Spleen (tissue), 13 donors: ENCODE measurements at places on chromosomes 16 and 17. TPM values are rescaled to one million over a fixed set of nuclear protein-coding genes. Genes with fewer than 3 reads are reported as not detected.

DNA sequence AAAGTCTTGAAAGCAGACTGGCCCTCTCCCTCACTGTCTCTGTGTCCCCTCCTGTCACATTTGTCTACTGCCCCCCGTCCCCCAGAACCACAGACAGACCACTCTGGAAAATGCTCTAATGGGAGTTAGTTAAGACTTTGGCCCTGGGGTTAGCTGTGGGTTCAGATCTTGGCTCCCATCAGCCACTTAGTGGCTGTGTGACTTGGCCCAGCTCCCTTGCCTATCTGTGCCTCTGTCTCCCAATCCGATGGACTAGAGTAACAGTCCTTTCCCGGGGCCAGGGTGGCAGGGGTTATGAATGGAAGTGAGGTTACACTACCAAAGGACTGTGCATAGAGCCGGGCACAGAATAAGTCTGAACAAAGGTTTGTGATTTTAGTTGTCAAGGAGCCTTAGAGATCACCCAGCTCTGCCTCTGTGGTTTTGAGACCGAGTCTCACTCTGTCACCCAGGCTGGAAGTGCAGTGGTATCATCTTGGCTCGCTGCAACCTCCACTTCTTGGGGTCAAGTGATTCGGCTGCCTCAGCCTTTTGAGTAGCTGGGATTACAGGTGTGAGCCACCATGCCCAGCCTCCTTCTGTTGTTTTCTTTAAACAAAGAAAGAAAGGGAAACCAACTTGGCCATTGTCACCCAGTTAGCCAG is 23.7 kb downstream of the PPL start:
- no peaks in the 10 kb centered on the region for H3K27me3 ChIP-seq
- no peaks in the 10 kb centered on the region for H3K4me1 ChIP-seq
- no peaks in the 10 kb centered on the region for H3K36me3 ChIP-seq
- no peak overlapping the region for H3K27ac ChIP-seq

DNA sequence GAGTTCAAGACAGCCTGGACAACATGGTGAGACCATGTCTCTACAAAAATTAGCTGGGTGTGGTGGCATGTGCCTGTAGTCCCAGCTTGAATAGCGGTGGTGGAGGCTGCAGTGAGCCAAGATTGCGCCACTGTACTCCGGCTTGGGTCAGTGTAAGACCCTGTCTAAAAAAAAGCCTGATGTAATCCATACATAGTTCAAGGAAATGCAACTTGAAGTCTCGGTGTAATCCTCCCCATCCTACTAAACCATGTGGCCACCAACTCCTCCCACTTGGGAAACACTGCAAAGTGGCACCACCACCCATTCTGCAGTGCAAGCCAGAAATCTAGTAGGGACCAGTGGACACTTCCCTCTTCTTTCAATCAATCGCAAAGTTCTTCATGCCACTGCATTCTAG is 5.4 kb upstream of the KPNB1 start:
- no peak overlapping the region for H3K27ac ChIP-seq
- no peak overlapping the region for H3K4me3 ChIP-seq
- peaks cover 42% of the 10 kb centered on the region for H3K4me1 ChIP-seq
- no peaks in the 10 kb centered on the region for H3K27me3 ChIP-seq

Gene DBNDD1
- 2.7 TPM for total RNA-seq

DNA sequence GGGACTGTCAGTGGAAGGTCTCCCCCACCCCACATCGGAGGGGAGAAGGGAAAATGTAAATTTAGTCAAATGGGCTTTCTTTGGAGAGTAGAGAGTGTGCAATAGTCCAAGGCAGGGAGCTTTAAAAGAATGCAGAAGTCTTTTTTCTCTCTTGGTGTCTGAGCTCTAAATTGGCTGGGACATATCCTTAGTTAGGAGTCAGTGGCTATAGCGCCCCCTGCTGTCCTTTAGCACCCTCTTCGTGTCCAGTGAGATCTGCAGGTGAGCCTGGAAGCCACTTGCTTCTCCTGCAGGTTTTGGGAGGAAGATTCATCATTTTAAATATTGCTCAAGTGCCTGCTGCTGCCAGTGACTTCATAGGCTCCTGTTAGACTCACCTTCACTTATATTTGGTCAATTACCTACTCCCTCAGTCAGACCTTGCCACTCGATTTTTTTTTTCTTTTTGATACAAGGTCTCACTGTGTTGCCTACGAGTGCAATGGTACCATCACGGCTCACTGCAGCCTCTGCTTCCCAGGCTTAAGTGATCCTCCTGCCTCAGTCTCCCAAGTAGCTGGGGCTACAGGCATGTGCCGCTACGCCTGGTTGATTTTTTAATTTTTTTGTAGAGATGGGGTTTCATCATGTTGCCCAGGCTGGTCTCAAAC is 174.8 kb downstream of the PRKCB start:
- peak overlapping the region; percentile 49 for H3K27ac ChIP-seq
- peaks cover 53% of the 10 kb centered on the region for H3K4me1 ChIP-seq
- no peak overlapping the region for H3K4me3 ChIP-seq
- DNase-seq = peak; percentile 93
- H3K27me3 ChIP-seq = no peaks in the 10 kb centered on the region

DNA sequence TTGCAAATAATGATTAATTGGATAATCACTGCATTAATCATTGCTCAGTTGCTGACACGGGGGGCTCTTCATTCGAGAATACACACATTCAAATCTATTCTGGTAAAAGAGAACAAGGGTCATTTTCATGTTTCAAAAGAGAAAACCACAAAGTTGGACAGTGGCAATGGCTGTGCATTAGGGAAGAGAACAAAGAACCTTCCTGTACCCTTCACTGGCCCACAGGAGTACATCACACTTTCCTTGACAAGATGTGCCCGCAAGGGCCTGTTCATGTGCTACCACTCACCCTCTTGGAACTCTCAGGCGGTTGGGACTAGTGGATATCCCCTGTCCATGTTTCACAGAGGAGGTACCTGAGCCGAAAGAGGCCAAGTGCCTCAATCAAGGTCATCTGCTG is 223.2 kb downstream of the ZFHX3 start:
- H3K36me3 ChIP-seq = peaks cover 9% of the 10 kb centered on the region
- no peaks in the 10 kb centered on the region for H3K4me1 ChIP-seq
- H3K27me3 ChIP-seq = no peaks in the 10 kb centered on the region
- H3K27ac ChIP-seq = no peak overlapping the region
- no peak for DNase-seq

DNA sequence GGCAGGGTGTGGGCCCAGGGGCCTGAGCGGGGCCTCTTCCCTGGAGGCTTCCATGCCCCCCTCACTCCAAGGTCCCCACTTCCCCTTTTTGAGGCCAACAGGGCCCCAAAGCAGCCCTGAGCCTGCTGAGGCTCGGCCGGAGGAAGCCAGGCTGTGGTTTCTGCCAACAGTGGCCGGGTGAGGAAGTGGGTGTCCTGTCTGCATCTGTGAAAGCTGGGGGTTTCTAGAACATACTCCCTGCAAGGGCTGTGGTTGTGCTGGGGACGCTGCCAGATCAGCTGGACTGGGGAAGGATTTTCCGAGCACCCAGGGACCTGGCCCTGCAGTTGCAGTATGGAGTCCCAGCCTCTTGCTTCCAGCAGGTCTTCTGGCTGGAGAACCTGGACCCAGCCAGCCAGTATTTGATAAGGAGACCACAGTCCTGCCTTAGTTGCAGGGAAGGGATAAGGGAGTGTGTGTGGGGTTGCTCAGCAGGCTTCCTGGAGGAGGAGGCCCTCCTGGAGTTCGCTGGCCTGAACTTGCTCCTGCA is 15.7 kb downstream of the ADCY7 start:
- H3K4me1 ChIP-seq = peaks cover 89% of the 10 kb centered on the region
- peak; percentile 97 for DNase-seq
- H3K4me3 ChIP-seq = no peak overlapping the region
- no peaks in the 10 kb centered on the region for H3K27me3 ChIP-seq
- H3K27ac ChIP-seq = peak overlapping the region; percentile 97

DNA sequence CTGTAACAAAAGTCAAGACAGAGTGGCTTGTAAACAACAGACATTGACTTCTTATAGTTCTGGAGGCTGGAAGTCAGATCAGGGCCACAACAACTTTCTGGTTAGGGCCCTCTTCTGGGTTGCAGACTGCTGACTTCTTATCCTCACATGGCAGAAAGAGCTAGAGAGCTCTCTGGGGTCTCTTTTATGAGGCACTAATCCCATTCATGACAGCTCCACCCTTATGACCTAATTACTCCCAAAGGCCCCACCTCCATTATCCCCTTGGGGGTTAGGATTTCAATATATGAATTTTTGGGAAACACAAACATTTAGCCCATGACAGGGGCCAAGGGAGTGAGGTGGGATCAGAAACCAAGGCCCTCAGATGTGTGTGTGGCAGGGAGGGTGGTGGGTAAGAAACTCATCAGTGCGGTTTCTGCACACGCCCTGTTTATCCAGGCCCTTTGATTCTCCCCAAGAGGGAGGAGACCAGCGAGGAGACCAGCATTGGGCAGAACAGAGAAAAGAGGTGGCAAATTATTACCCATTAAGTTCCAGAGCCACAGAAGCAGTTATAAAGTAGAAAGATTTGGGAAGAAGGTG is 74.8 kb downstream of the UTP18 start:
- no peak for DNase-seq
- H3K4me1 ChIP-seq = no peaks in the 10 kb centered on the region
- no peaks in the 10 kb centered on the region for H3K36me3 ChIP-seq
- no peak overlapping the region for H3K4me3 ChIP-seq
- H3K27me3 ChIP-seq = no peaks in the 10 kb centered on the region

Gene TUBG1
- 28.3 TPM for total RNA-seq

Gene KRT28
- total RNA-seq = not detected

DNA sequence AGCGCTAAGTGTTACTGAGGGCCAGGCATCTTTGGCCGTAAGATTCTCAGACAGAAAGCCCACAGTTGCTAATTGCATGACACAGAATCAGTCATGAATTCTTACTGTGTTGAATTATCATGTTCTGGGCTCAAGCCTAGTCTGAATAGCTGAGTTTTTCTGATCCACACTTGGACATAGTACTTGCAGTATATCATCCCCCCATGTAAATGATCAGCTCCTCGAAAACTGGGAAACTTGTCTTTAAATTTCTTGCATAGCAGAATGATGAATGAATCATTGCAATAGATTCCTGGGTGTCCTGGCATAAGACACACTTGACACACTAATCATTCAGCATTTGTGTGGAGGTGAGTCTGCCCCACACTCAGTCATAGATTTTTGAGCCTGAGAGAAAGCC is 2.2 kb downstream of the MLYCD start:
- H3K36me3 ChIP-seq = no peaks in the 10 kb centered on the region
- no peak for DNase-seq
- H3K27ac ChIP-seq = no peak overlapping the region

DNA sequence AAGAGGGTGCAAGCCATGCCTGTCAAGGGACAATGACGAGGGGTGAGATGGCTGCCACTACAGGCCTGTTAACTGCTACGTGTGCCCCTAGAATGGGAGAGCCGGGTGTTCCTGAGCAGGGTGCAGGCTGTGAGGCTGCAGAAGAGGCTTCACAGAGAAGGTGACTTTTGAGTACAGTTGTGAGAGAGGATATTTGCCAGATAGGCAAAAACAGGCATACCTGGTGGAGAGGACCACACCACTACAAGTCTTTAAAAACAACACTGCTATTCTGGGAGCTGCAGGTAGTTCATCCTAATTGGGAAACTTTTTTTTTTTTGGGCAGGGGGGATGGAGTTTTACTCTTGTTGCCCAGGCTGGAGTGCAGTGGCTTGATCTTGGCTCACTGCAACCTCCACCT is 50.7 kb upstream of the ICAM2 start:
- H3K27ac ChIP-seq = no peak overlapping the region
- H3K4me3 ChIP-seq = no peak overlapping the region
- no peaks in the 10 kb centered on the region for H3K27me3 ChIP-seq

GRCh38 chr17:77393274-77393600 is 252.5 kb downstream of the SEC14L1 start:
- no peaks in the 10 kb centered on the region for H3K27me3 ChIP-seq
- no peaks in the 10 kb centered on the region for H3K36me3 ChIP-seq
- DNase-seq = no peak

- H3K27me3 ChIP-seq = no peaks in the 10 kb centered on the region
- H3K36me3 ChIP-seq = peaks cover 100% of the 10 kb centered on the region
- H3K4me1 ChIP-seq = no peaks in the 10 kb centered on the region
Observed at GRCh38 chr17:42502091-42502490, 34.0 kb upstream of the NAGLU start.

GRCh38 chr17:82781894-82782274 is 30.0 kb downstream of the TBCD start:
- H3K36me3 ChIP-seq = peaks cover 16% of the 10 kb centered on the region
- H3K4me1 ChIP-seq = peaks cover 21% of the 10 kb centered on the region
- no peak overlapping the region for H3K4me3 ChIP-seq
- no peaks in the 10 kb centered on the region for H3K27me3 ChIP-seq
- DNase-seq = peak; percentile 97

DNA sequence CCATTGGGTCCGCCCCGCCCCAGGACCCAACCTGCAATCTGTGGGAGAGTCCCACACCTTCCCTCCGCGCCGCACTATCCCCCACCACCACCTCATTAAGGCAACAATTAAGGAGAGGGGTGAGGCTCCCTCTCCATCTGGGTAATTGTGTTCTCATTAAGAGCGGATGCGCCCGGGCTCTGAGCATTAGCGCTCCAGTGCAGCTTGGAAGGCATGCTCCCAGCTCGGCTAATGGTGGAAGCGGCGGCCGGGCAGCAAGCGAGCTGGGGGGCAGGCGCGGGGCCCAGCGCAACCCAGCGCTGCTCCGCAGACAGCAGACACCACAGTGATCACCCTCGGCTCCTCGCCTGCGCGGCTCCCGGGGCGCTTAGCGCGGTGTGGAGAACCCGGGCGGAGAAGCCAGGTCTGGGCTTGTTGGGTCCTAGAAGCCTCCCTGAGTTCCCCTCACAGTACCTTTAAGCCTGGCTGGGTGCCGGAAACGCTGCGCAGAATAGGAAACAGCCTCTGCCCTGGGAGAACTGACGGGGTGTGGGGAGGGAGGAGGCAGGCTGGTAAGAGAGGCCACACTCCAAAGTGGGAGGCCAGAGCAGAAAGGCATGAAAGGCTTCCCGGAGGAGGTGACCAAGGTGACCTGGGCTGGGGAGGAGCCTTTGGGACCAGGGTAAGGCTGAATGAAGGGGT is 6.4 kb downstream of the CBLN1 start:
- H3K4me3 ChIP-seq = no peak overlapping the region
- H3K27me3 ChIP-seq = peaks cover 11% of the 10 kb centered on the region
- DNase-seq = no peak
- no peak overlapping the region for H3K27ac ChIP-seq
- H3K4me1 ChIP-seq = peaks cover 21% of the 10 kb centered on the region

Gene ACSM2A
- total RNA-seq = not detected

DNA sequence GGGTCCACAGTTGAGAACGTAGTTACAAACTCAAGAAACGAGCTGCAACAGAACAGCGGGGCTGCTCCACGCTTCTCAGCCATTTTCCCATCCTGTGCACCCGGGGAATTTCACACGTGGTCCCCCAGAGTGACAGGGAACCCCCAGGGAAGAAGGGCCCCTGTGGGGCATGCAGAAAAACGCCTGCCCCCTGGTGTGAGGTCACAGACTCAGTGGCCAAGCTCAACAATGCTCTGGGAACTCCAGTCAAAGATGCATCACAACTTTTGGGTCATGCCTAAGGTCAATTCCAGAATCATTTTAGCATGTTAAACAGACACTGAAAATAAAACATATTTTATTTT is 115.4 kb downstream of the ZNF778 start:
- no peaks in the 10 kb centered on the region for H3K27me3 ChIP-seq
- no peaks in the 10 kb centered on the region for H3K36me3 ChIP-seq
- H3K4me1 ChIP-seq = peaks cover 98% of the 10 kb centered on the region
- H3K27ac ChIP-seq = no peak overlapping the region
- H3K4me3 ChIP-seq = no peak overlapping the region
